ENCODE measurements at places on chromosomes 7 and 10.

DNA sequence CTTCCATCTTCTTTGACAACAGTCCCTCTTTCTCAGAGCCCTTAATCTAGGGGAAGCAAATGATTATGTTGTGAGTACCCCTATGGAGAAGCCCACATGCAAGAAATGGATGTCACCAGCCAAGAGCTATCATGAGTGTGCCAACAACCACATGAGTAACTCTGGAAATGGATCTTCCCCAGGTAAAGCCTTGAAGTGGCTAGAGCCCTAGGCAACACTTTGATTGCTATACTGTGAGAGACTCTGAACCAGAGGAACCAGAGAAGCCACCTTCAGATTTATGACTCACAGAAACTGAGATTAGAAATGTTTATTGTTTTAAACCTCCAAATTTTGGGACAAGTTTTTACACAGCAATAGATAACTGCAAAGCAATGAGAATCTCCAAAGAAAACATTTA, 60.9 kb upstream of the COL1A2 start:
- DNase-seq, result no peak

DNA sequence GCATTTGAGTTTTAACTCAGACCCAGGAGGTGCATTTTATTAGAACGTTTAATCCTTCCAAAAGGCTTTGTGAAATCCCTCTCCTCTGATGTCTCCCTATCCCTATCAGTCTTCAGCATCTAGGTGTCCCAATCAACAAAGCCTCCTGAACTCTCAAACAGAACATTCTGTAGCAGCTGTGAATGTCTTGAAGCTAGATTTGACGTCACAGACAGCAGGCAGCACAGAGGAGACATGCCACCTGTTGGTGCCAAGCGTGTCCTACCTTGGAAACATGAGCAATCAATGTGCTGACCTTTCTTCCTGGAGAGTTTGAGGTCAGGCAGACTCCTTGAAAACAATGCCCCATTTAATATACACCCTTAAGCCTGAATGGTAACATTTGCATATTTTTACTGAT, 125.5 kb downstream of the RNLS start:
- DNase-seq, result no peak

DNA sequence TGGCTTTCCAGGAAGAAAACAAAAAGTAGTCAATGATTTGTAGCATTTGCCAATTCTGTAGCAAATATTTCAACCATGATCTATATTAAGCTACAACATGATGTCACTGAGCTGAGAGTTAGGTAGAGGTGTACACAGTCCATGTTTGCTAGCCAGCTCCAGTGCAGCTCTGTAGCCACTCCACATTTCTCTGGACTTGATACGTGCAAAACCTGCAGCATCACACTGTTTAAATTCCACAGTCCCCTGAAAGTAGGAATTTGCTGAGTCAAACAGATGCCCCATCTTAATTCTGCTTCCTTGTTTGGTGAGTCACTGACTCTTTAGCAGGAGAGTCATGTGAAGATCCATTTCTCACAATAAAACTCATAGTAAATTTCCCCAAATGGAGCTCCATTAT, 89.8 kb upstream of the LRRTM3 start:
- no peak for DNase-seq

DNA sequence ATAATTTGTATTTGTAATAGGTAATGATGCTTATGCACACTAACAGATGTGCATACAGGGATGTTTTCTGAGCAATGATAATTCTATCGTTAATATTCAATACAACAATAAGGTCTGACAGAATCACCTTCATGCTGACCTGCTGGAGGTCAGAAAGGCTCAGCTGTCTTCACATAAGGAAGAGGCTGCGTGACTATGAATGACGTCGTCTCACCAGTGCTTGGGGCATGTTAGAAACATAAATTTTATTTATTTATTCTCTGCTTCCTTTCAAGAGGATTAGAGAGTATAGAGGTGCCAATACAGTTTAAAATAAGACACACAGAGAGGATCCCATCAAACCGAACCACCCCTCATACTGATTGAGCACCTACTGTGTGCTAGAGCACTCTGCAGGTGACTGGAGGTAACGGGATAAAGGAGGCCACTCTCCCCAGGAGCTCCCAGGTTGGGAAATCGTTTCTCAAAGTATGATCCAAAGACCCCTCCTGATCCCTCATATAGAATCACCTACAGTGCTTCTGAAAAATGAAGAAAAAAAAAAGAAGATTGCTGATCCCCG, 265.6 kb upstream of the NPVF start:
- no peak for DNase-seq

- no peak for DNase-seq
These were observed 51.1 kb downstream of the LMTK2 start for GRCh38 chr7:98157761-98158160.

GRCh38 chr7:106597014-106597413, 63.9 kb downstream of the CCDC71L start:
- DNase-seq, result no peak

DNA sequence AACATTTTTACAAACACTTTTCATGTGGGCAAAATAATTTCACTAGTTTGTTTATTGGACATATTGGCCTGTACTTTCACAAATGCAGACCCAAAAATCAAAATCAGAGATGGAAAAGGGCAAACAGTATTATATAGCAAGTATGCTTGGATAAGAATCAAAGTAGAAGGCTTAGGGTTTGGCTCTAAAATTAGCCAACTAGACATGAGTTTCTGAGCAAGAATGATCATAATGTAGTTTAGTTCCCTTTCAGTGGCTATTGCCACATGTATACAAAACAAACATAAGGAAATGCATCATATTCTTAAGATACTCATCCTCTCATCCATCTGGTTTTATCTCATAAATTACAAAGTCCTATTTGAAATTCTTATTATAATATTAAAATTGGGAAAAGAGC, 132.5 kb downstream of the IMMP2L start:
- DNase-seq, result no peak

- DNase-seq, result no peak
These were observed 165.0 kb downstream of the ITGB1 start for GRCh38 chr10:32793033-32793432.

DNA sequence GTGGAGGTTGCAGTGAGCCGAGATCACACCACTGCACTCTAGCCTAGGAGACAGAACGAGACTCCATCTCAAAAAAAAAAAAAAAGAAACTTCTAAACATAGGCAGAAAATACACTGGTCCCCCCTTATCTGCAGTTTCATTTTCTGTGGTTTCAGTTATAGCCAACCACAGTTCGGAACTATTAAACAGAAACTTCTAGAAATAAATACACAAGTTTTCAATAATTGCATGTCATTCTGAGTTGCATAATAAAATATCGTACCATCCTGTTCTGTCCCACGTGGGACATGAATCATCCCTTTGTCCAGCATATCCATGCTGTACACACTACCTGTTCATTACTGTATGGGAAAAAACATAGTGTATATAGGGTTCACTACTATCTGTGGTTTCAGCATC, 8.0 kb downstream of the XRCC2 start:
- no peak for DNase-seq

DNA sequence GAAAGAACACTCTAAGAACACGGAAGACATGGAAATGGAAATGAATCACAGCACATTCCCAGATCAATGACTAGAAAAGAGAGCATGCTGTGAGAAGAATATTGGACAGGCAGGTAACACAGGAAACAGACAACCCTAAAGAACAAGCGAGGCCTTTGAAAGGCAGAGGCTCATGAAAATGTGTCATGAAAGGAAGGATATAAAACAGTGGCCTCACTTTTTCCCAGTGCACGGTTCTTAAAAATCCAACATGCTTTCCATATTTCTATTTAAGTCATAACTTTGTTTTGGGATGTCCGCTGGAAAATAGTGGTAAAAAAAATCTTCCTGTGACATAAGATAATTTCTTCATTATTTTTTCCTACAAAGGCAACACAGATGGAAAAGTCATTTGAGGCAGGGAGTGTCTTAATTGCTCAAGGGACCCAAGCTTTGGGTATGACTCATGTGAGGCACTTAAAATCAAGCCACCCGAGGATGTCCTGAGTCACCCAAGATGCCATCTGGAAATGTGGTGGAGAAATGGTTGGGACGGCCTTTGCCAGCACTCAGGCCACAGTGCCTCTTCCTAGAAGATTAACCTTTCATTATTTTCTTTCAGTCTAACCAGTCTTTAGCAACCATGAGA, 17.0 kb downstream of the ITIH5 start:
- no peak for DNase-seq

- DNase-seq, result no peak
These were observed 74.0 kb downstream of the GPR141 start for GRCh38 chr7:37757563-37757962.

DNA sequence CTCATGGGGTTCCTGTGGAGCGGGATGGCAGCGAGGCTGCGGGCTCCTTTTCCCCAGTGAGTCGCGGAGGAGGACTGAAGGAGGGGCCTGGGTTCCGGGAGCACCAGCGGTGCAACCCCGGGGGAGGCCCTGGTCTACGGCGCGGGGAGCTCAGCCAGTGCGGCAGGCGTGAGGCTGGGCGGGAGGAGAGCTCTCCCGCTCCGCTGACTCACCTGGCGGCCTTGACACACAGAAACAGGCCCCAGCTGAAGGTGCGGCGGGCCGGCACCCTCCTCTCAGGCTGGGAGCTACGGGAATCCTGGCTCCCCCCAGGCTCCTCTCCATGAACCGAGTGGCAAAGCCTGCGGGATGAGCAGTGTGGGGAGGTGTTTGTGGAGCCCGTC, 6.8 kb upstream of the NOM1 start:
- DNase-seq, result no peak

DNA sequence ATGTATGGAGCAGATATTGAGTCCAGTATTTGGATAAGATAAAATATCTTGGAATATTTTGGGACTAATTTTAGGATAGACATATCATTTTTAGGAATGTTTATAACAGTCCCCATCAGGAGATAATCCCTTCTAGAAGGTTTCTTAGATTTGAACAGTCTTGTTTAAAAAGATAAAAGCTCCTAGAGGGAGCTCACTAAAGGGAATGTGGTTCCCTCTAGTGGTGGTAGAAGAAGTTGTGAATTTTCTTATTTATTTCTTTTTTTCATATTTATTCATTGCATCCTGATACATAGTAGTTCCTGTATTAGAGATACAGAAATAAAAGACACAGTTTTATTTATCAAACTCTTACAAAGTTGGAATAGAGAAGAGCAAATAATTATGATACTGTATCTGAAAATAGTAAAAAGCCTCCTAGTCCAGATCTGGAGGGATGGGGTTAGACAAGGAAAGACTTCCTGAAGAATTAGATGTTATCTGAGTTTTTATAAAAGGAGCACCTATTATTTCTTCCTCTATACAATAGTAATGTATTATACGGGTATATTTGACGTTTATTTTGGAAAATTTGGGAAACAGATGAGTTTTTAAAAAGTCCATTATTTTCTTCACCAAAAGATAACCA, 24.5 kb upstream of the KLF14 start:
- DNase-seq, result peak; percentile 65

Measured in KBM-7 (cell line).